Transverse colon (tissue), 4 donors: ENCODE measurements at places on chromosomes 7 and 10.

DNA sequence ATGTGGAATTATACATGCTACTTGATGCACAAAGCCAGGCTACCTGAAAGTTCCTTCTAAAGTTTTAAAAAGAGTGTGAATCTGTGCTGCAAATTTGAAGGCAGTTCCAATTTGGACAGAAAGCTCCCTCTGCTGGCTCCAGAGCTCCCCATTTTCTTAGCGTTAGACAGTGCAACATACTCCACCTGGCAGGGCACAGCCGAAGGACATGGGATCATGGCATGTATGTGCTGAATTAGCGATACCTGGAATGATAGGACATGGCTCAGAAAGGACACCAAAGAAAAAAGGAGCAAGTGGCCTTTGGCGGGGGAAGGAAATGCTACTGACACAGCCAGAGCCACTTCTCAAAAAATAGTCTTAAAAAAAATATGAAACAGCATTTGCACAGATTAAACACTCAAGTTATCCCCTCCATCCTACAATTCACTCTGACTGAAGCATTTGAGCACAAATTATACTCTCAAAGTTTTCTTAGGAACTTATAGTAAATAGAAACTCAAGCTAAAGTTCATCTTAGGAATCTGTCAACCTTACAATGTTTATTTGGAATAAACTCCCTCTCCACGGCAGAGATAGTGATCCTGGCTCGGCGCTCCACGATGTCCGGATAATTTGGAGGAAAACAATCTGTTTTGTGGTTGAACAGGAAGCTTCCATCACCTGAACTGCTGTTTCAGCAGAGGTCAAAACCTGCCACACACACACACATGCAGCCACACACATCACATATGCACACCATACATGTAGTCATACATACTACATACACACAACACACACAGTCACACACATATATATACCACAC lies 80.0 kb downstream of the C7orf25 start:
- peak; percentile 20 for DNase-seq
- H3K36me3 ChIP-seq, result no peaks in the 10 kb centered on the region
- H3K4me3 ChIP-seq, result no peak overlapping the region
- no peaks in the 10 kb centered on the region for H3K27me3 ChIP-seq

DNA sequence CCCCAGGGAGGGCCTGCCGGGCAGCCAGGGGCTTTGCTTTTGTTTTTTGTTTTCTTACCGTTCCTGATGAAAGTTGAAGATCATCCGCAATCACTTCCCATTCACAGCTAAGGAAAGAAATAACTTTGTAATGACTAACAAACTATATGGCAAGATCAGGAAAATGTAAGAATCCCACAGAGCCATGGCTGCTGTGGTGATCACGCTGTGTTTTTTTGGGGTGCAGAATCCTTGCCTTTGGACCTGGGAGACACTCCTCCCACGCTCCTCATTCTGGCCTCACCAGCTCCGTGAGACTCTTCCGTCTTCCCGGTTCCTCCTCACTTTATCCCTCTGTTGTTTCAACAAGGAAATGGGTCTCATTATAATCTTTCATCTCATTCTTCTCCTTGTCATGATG lies 443.0 kb upstream of the MGMT start:
- no peak overlapping the region for H3K4me3 ChIP-seq
- no peaks in the 10 kb centered on the region for H3K4me1 ChIP-seq
- peaks cover 23% of the 10 kb centered on the region for H3K27me3 ChIP-seq
- H3K36me3 ChIP-seq, result no peaks in the 10 kb centered on the region

- no peaks in the 10 kb centered on the region for H3K27me3 ChIP-seq
- no peak for DNase-seq
- H3K36me3 ChIP-seq, result no peaks in the 10 kb centered on the region
- H3K4me1 ChIP-seq, result no peaks in the 10 kb centered on the region
- H3K27ac ChIP-seq, result no peak overlapping the region
Measured at GRCh38 chr10:58023341-58024073, 244.2 kb downstream of the IPMK start.

DNA sequence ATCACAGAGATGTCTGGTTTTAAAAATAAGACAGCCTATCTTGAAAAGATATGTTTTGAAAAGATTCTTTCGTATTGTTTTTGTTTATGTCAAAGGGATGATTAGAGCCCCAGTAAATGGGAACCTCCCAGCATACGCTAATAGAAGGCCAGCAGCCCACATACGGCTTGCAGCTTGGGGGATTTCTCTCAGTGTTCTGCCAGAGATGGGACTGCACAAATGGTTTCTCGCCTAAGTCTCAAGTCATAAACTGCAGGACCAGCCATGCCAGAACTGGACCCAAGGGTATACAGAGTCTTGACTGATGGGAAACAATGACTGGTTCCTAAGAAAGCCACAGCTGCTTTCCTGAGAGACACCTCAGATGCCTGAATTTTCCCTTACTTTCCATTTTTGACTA lies 306.9 kb upstream of the DGKB start:
- no peaks in the 10 kb centered on the region for H3K36me3 ChIP-seq
- no peaks in the 10 kb centered on the region for H3K4me1 ChIP-seq
- no peak for DNase-seq
- no peak overlapping the region for H3K27ac ChIP-seq

DNA sequence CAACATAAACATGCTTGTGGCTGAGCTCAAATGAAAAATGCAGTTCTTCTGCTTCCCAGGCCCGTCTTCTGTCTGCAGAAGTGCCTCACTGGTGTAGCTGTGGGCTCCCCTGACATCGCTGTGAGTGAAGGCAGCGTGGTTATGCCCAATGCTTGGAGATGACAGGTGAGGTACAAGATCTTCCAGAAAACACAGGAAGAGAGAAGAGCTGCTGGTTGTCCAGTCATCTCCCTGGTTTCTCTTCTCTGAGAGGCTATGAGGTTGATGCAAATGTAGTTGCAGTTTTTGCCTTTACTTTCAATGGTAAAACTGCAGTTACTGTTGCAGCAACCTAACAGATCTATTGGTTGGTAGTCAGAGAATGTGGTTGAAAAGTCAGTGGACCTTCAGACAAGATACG lies 223.6 kb downstream of the GATA3 start:
- no peaks in the 10 kb centered on the region for H3K27me3 ChIP-seq
- H3K4me1 ChIP-seq, result no peaks in the 10 kb centered on the region
- no peak overlapping the region for H3K4me3 ChIP-seq
- H3K27ac ChIP-seq, result no peak overlapping the region
- DNase-seq, result no peak

- no peak for DNase-seq
- H3K4me1 ChIP-seq, result no peaks in the 10 kb centered on the region
- H3K27me3 ChIP-seq, result no peaks in the 10 kb centered on the region
Measured at GRCh38 chr10:21431799-21432198, 93.7 kb downstream of the SKIDA1 start.
